ENCODE measurements at places on chromosomes 16 and 17.

- DNase-seq = no peak
Observed at GRCh38 chr16:68529608-68529930, 9.5 kb upstream of the ZFP90 start.

GRCh38 chr17:73783945-73784603 lies 139.8 kb upstream of the SDK2 start:
- DNase-seq = no peak

DNA sequence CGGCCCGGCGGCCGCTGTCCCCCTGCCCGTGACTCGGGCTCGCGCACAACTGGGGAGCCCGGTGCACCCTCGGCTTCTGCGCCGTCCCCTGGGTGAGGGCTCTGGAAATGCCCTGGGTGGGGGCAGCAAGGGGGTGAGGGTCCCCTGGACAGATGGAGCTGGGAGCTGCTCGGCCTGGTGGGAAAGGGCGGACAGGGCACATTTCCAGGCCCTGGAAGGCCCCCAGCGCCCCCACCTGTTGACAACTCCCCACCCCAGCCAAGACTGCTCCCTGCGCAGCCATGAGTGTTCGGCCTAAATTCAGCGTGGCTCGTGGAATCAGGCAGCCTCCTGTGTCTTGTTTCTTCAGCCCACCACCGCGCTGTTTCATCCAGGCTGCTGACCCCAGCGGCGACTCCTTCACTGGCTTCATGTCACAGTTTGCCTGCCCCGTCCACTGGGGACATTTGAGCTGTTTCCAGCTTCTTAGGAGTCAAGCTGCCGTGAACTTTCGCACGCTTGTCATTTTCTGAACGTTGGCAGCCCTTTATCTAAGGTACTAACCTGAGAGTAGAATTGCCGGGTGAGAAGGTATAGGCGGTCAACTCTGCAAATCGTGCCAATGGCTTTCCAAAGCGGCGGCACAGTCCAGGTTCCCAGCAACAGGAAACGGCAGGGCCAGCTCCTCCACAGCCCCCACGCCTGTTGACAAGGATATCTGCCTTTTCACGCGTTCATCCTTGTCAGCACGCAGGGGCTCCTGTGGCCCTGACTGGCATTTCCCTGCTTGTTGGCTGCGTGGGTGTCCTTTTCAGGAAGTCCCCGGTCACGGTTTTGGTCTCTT lies 895 bp downstream of the UTS2R start:
- no peak for DNase-seq

- DNase-seq = no peak
Observed at GRCh38 chr17:9313346-9313745, 262.3 kb downstream of the STX8 start.

- DNase-seq = no peak
Observed at GRCh38 chr16:89847051-89847939, 19.0 kb downstream of the SPIRE2 start.

DNA sequence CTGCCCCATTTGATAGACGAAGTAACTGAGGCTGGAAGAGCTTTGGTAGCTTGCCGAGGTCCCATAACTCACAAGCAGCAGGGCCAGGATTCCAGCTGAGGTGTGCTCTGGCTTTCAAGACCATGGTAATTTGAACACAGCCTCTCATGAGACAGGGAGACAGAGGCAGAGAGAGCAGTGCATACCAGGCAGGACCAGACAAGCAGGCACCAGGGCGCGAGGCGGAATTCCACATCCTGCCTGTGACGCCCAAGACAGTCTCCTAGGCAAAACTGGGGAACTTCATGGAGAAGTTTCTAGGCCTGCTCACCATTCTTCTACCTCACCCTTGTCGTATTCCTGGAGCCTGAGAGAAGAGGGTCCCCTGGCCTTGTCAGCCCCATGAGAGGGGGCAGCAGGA lies 19.2 kb downstream of the SDK2 start:
- no peak for DNase-seq

DNA sequence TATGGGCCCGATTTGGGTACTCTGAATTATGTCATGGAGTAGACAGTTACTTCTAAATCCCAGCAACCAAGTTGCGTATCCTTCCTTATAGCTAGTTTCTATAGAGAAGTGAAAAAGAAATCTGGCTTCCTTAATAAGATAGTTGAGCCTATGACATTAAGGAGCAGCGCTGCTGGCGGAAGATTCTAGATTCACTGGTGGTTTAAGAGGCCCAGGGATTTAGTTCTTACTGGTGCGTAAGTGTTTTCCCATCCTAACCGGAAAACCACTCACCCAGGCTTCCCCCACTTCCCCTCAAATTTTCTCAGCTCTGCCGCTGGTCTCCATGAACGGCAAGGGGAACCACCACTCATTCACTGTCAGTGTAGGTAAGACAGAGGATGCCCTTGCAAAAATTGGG lies 230.4 kb downstream of the CPPED1 start:
- DNase-seq = no peak

DNA sequence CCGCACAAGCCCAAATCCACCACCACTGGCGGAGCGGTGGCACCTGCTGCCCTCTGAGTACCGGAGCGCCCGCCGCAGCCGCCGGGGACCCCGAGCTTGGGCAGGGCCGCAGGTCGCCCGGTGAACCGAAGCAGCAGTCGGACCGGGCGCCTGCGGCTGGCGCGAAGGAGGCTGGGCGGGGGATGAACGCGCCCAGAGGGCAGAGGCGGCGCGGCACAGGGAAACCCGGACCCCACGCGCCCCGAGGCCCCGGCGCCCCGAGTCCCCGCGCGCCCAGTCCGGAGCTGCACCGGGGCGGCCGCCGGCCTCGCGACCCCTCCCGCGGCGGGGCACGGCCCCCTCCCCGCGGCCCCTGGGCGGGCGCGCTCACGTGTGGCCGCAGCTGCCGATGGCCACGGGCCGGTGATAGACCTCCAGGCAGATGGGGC lies 393 bp downstream of the RNF166 start:
- no peak for DNase-seq

DNA sequence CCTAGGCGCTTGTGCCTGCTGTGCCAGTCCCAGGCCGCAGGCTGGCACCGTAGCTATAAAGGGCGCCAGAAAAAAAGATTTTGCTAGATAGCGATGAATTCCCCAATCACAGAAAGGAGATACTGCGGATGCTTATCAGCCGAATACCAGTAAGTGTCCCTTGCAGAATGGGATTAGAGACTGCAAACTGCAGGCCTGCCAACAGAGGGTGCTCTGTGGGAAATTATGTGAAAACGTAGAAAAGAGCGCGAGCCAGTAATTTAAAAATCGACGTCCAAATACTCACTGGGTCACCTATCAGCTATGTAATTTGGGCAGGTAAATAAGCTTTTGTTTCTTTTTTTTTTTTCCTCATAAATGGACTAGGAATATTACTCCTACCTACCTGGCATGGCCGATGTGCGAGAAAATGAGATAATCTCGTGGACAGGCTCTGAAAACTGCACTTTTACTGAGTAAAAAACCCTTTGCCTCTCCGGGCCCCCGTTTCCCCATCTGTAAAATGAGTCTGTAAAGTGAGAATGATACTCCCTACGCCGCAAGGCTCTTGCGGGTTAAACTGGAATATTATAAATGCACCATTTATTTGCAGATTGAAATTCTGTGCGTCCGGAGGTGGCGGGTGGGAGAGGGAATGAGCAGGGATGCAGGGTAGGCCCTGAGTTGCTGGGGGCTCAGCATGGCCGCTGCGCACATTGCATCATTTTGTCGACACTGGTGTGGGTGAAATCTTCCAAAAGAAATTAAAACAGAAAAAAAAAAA lies 1.2 kb upstream of the COG1 start:
- peak; percentile 83 for DNase-seq

Measured in testis (tissue), 5 donors.